ENCODE measurements at places on chromosomes 11 and 22.
A peak's percentile ranks its signal among the peaks of the same experiment; 100 is the strongest.

- no peak for DNase-seq
These were observed 66.0 kb upstream of the HORMAD2 start for GRCh38 chr22:30014244-30014643.

- no peak for DNase-seq
These were observed 160.9 kb downstream of the IGLL1 start for GRCh38 chr22:23419171-23419570.

GRCh38 chr11:32162906-32163305, 72.0 kb downstream of the RCN1 start:
- DNase-seq = no peak

GRCh38 chr22:49489821-49490220, 337.9 kb downstream of the BRD1 start:
- no peak for DNase-seq

DNA sequence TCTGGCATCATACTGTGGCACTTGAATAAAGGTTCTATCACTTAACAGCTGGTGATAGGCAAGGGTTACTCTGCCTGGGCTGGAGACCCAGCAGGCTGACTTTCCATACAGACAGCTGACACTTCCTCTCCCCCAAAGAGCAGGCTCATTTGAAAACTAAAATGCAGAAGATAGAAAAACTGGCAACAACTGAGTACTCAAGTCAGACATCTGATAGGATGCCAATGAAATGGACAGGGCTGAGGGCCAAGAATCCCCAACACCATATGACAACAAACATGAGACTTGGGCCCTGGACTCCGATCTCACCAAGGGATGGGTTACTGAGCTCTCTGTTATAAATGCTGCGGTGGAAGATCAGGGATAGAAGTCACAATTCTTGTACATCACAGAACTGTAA, 237.2 kb downstream of the LRRC4C start:
- DNase-seq = peak; percentile 56

- peak; percentile 30 for DNase-seq
These were observed 725 bp downstream of the KDM2A start for GRCh38 chr11:67119585-67120391.

DNA sequence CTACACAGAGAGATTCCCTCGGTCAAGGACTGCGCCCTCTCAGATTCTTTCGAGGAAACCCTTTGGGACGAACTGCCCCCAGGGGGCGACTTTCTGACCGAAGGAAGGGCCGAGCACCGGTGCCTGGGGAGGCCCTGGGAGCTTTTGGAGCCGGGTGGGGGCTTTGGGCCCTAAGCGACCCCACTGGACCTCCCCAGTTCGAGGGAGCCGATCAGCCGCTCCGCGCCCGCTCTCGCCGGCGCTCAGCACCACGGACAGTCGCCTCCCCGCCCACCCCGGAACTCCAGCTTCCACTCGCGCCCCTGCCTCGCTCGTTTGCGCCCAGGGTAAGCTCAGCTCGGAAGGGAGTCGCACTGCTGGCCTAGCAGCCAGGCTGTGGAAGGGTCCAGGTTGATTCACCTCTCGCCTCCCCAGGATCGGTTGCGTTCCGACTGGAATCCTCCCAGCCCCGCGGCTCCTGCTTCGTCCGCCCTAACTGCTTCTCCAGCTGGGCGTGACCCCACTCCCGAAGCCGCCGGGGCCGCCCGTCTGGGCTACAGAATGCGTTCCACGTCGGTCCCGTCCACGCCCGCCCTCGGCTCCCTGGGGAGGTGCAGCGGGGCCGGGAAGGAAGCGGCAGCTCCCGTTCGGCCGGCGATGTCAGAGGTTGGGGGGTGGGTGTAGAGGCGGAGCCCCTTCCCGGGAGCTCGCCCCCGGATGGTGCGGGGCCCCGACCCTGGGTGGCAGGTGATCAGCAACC, 428 bp downstream of the SCN3B start:
- peak; percentile 76 for DNase-seq

- DNase-seq = no peak
These were observed 67.2 kb upstream of the ALX4 start for GRCh38 chr11:44377121-44377520.

DNA sequence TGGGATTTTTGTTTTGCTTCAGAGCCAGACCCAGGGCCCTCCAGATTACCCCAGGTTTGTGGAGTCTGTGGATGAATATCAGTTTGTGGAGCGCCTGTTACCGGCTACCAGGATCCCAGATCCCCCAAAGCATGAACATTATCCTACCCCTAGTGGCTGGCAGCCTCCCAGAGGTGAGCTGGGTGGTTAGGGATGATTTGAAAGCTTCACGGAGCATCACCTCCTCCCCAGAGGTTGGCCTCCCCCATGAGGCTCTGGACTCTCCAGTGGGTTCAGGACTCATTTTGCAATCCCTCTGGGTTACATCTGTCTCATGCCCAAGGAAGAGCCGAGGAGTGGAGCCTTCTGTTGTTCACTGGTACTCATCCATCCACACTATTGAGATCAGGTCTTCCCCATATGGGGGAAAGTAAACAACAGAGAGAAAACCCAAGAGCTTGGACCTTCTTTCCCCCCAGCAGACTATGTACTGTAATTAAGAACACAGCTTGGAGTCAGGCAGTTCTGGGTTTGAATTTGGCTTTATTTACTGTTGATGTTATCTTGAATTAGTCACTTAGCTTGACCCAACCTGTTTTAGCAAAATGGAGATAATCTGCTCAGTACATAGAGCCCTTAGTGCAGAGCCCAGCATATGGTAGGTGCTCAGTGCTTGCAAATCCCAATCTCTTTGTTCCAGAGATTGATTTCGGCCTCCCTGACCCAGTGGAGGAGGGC, 2.5 kb downstream of the MRPL49 start:
- DNase-seq = no peak

DNA sequence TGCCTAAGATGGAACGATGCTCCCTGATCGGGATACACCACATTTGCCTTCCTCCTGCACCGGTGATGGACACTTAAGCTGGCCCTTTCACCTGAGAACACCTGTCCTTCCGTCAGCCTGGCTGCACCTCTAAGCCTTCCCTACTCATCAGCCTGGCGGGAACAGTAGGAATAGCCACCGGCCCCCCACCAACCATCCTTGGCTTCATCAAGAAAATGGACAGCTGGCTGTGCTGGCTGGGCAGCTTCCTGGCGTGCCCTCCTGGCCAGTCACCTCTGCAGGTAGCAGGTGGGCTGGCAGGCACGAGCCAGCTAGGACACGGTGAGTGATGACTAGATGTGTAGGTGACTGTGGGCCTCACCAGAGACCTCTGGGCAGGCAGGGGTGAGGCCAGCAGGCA, 142.8 kb downstream of the CTTN start:
- DNase-seq = no peak

DNA sequence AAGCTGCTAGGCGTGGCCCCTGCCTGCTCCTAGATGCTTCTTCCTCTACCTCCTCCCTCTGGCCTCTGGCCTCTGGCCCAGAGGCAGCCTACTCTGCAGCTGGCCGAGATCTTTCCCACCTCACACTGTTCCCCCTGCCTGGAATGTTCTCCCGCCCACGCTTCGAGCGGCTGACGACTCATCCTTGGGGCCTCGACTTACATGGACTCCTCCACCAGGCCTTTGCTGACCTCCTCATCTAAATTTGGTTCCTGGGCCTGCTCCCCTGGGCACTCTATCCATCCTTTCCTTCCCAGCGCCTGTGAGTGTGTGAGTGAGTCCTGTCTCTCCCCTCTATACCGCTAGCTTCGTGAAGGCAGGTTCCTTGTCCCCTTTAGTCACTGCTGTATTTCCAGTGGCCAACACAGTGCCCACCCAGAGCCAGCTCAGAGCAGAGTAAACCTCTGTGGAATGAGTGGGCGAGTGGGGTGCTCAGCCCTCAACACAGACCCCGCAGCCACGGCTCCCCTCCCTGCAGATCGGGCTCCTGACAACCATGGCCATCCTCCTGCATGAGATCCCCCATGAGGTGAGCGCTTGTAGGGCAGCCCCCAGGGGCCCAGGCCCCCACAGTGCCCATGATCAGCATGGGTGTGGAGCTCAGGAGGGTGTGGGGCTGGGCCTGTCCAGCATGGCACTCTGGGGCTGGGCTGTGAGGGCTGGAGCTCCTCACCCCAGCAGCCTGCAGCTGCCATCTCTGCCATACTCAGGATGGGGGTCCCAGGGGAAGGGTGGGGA, 5.7 kb downstream of the SLC39A13 start:
- no peak for DNase-seq

GRCh38 chr22:23698094-23698493, 7.3 kb downstream of the RGL4 start:
- DNase-seq = no peak

DNA sequence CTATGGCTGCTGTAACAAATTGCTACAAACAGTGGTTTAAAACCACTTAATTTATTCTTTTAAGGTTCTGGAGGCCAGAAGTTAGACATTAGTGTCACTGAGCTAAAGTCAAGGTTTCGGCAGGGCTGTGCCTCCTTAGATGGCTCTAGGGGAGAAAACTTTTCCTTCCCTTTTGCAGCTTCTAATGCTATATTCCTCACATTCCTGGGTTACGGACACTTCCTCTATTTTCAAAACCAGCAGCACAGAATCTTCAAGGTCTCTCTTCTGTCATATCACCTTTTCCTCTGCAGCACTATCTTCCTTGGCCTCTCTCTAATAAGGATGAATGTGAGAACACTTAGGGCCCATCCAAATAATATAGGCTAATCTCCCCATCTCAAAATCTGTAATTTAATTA, 87.0 kb downstream of the C11orf87 start:
- no peak for DNase-seq

DNA sequence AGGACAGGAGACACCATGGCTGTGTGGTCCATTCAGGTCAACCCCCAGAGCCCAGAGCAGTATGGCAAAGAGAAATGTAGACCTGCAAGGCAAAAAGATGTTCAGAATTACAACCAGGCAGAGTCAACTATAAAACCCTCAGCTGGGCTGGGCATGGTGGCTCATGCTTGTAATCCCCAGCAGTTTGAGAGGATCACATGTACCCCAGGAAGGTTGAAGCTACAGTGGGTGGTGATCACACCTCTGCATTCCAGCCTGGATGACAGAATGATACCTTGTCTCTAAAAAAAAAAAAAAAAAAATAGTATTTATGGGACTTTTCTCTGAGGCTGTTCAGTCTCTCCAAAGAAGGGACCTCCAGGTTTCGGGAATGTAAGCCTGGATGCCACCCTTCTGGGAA, 18.4 kb upstream of the LDHA start:
- DNase-seq = no peak

DNA sequence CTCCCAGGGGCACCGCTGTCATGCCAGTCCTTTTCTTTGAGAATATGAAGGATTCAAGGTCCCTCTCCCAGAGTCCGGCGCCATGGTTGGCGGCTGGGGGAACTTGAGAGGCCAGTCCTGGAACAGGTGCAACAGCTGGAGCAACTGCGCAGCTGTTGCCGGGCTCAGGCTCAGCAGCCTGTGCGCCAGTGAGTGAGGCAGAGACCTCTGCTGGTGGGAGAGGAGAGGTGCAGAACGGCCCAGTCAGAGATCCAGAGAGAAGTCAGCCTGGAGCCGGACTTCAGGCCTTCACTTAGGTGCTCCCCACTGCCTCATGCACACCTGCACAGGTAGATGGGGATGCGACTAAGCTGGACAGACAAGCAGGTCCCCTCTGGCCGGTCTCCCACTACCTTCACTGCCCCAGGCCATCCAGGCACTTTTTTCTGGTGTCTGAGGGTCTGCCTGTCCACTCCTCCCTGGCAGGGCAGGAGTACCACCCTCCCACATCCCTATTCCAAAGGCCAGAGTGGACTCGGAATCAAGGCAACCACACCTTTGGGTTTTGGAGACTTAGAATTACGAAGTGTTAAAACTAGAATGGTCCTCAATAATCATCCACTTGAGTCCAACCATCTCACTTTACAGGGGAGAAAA, 4.6 kb downstream of the CHRDL2 start:
- DNase-seq = peak; percentile 84

DNA sequence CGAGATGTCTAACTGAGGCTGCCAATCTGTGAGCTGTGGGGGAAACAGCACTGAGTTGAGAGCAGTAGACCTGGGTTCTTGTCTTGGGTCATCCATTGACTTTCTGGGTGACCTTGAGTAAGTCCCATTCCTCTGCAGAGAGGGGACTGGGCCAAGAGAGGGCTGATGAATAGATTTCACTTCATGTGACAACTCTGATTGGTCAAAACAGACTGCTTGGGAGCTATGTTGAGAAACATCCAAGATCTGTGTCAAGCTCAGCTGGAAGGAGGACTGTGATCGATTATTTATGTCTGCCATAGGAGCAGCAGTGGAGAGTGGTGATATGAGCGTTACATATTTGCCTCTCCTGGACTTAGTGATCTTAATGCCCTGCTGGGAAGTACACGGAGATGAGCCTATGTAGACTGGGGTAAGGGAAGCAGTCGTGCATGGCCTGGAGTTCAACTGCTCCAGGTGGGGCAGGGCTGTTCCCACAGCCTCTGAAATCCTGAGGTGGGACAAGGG, 47.7 kb downstream of the OTOG start:
- no peak for DNase-seq

DNA sequence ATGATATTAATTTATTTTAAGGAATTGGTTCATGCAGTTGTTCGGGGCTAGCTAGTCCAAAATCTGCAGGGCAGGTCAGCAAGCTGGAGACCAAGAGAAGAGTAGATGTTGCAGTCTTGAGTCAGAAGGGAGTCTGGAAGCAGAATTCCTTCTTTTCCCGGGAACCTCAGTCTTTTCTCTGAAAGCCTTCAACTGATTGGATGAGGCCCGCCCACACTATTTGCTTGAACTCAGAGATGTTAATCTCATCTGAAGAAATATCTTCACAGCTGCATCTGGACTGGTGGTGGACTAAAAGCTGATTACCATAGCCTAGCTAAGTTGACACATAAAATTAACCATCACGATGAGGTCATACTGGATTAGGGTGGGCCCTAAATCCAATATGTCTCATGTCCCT, 122.2 kb downstream of the COMMD9 start:
- DNase-seq = no peak

DNA sequence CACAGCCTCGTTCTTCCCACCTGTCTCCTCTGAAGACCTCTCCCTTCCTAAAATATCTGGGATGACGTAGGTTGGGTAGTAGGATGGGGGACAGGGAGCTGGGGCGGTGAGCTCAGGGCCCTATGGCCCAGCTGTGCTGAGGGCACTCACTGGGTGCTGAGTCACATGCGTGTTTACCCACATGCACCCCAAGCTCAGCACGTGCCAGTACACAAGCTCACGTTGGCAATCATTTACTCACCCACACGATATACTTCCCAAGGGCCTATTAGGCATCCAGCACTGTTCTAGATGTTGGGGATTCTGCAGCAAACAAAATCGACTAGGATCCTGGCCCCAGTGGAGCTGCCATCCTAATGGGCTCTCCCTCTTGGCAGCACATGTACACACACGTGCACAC, 28.7 kb downstream of the ARAP1 start:
- DNase-seq = no peak

GRCh38 chr11:103877221-103877620, 159.2 kb upstream of the DDI1 start:
- no peak for DNase-seq

GRCh38 chr11:100821198-100821597, 134.1 kb downstream of the ARHGAP42 start:
- no peak for DNase-seq

GRCh38 chr22:23591201-23591791, 11.2 kb upstream of the IGLL1 start:
- DNase-seq = peak; percentile 64

DNA sequence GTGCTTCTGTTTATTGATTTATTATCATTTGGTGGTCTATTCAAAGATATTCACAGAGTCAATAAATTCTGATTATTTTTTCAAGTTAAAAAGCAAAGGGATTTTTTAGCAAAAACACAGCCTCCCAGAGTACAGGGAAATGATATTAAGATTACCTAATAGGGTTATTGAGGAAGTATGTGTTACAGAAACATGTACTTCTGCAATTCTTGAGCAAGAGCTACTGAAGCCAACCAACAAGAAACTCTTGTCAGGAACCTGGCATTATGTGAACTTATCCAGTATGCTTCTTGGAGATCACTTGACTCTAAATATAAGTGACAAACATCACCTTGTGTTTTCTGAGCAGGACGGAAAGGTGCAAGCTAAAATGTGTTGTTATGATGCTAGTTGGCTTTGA, 42.0 kb upstream of the CARD18 start:
- no peak for DNase-seq

Data from brain (organoid and tissue), 16 donors.